MV-4-11 (cell line): ENCODE measurements at places on chromosomes 4 and X.

DNA sequence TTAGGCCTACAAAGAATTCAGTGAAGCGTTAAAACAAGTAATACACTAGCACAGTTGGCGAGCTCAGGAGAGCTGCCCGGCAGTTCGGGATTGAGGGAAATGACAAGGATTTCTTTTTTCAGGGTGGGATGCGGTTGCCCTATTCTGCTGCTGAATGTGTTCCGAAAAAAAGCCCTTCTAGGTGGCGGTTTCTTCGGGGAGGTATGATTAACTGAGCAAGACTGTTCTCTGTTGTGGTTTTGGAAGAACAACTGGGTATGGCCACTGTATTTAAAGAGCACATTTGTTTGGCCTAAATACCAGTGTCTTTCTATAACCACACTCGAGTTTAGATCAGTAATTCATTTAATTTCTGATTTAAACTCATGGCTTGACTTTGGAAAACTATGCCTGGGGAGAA lies 459.7 kb upstream of the FAT1 start:
- no peak for DNase-seq

GRCh38 chr4:135267148-135267865 lies 1065.7 kb upstream of the PABPC4L start:
- no peak for DNase-seq

GRCh38 chr4:143148521-143148920 lies 36.2 kb upstream of the USP38 start:
- DNase-seq, result no peak

DNA sequence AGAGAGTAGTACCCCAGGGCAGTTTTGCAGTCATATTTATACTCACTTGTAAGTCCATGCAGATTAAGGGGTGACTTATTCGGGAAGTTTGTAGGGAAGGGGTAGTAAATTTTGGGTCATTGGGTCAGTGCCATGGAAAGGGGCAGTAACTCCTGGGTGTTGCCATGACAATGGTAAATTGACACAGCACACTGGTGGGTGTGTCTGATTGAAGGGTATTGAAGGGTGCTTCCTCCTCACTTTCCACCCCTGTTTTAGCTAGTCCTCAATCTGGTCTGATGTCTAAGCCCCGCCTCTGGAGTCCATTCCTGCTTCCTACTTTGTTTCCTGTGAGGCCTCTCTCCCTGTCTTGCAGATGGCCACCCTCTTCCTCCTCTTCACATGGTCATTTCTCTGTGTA lies 11.9 kb downstream of the ODAPH start:
- peak; percentile 29 for DNase-seq

GRCh38 chr4:44842531-44842930 lies 116.2 kb upstream of the GNPDA2 start:
- DNase-seq, result peak; percentile 40

DNA sequence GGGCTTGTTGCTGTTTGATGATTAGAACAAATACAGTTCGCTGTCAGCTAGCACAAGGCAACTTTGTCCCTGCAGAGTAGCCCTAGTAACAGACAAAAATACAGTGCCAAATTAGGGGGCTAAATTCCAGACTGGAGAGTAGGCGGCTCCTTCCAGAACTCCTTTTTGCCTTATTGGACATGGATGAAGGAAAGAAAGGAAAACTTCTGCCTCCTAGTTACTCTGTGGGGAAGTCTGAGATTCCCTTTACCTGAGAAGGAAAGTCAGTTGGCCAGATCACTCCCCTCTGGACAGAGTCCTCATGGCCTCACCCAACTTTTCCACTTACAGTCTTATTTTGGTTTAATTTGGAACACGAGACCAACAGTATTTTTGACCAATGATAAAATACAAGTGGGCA lies 140.5 kb upstream of the ADAMTS3 start:
- DNase-seq, result no peak

- DNase-seq, result no peak
Observed at GRCh38 chrX:154329294-154329693, 33.7 kb downstream of the TKTL1 start.

DNA sequence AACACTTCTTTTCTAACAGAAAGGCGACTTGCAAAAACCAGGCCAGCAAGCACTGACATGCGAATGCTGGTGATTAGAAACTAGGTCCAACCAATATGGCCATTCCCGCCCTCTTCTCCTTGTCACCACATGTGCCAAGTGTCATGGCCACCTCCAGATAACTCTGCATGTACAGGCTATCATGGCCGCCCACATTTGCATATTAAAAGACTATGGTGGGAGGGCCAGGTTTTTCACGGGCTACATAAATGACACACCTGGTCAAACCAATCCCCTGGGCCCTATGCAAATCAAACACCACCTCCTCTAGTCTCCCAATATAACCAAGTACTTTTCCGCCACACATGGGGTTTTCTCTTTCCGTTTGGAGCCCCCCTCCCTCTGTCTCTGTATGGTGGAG lies 40.1 kb downstream of the NUDT11 start:
- no peak for DNase-seq

- DNase-seq, result no peak
Observed at GRCh38 chr4:145580906-145581305, 38.3 kb upstream of the MMAA start.

DNA sequence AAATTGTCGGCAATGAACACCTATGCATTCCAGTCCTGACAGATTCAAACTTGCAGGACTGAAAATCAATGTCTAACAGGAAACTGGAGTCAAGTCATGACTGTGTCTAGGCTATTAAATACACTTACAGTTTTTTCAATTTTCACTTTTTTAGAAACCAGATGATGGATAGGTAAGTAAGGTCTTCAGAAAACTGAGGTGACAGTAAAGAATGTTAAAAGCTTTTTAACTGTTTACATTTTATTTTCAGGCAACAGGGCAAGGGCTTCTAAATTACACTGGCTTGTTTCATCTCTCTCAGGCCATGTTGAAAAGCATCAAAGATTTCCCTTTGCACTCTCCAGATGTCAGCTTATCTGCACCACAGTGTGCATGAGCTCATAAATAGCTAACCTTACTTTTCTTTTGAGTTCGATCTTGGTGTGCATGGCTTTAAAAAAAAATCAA lies 65.2 kb downstream of the SEC24D start:
- no peak for DNase-seq

- peak; percentile 19 for DNase-seq
Observed at GRCh38 chrX:148659481-148659880, 159.1 kb downstream of the AFF2 start.

DNA sequence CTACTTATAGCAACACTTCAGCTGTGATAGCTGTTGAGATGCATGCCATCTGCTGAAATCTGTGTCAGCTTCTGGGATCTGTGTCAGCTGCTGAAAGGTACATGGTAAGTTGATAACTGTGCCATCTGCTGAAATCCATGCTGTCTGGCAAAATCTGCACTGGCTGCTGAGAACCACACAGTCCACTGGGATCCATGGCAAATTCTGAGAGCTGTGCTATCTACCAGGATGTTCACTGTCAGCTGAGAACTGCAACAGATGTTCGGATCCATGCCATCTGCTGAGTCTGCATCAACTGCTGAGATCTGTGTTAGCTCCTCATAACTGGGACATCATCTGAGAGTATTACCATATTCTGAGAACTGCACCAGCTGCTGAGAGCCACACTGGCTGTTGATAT lies 430.5 kb upstream of the POU3F4 start:
- no peak for DNase-seq

- DNase-seq, result peak; percentile 40
Observed at GRCh38 chrX:22686138-22686541, 313.6 kb upstream of the DDX53 start.

DNA sequence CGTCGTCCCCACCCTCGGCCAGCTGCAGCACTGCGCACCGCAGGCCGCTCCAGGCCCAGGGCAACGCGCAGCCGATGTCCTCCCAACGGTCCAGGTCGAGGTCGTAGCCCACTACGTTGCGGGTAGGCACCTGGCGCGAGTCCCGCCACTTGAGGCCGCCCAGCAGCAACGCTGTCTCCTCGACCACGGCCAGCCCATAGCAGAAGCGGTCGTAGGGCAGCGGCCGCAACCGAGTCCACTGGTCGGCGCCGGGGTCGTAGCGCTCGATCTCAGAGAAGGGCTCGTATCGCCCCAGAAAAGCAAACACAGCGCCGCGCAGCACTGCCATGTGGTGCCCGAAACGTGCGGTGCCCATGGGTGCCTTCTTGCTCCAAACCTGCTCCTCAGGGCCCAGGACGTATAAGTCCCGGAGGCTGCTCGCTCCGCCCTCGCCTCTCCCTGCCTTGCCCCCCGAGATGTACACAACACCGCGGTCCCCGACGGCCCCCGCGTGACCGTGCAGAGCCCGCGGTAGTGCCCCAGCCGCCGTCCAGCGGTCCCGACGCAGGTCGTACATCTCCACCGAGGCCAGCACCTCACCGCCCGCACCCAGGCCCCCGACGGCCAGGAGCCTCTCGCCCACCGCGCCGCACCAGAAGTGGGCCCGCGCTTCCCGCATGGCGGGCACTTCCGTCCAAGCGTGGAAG lies 2.1 kb downstream of the KLHL34 start:
- no peak for DNase-seq

- DNase-seq, result no peak
Observed at GRCh38 chr4:84277923-84278322, 221.2 kb downstream of the NKX6-1 start.

- DNase-seq, result no peak
Observed at GRCh38 chr4:1789552-1789951, 3.5 kb upstream of the FGFR3 start.

DNA sequence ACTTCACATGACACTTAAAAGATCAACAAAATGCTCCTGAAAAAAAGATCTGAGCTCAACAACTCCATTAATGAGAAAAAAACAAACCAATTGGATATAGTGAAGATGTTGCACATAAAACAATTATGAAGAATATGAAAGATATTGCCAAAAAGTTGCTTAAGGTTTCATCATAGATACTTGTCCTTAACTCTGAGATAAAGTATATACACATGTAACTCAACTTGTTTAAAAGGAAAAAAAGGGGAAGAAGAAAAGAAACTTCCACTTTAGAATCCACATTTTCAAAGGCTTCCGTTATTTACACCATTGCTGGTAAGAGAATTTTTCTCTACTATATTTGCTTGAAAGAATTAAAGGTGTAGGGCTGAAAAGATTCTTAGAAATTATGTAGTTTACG lies 2.7 kb downstream of the AFAP1 start:
- DNase-seq, result peak; percentile 78

- no peak for DNase-seq
Observed at GRCh38 chr4:93394545-93395081, 433.9 kb upstream of the ATOH1 start.

DNA sequence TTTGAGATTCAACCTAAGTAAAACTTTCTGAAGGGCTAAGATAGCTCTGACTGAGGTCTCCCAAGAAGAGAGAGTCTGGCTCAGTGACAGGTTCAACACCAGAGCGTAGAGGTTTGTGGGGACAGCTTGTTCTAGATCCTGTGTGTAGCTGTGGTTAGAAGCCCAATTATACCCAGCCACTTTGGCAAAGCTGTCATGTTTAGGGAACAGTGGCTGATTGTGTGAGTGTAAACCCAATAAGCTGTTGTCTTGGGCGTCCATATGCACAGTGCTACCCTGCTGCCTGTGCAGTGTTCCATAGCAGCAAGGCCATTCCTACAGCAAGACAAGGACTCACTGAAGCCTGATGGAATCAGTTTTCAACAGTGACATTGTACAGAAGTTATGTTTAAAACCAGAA lies 11.2 kb upstream of the SCRG1 start:
- no peak for DNase-seq

DNA sequence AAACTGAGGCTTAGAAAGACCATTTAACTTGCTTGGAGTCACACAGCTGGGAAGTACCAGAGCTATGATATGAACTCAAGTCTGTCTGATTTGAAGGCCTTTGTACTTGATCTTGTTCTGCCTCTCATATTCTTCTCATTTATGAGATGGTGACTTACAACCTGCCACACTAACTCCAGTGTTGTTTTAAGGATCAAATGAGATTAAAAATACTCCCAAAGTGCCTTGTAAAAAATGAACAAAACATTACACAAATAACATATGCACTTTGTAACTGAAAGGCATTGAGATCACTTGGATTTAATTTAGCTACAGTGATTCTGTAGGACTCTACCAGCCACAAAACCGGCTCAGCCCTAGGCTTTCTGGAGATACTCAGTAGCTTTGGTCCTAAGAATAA lies 15.6 kb upstream of the MAP7D3 start:
- DNase-seq, result no peak

- DNase-seq, result no peak
Observed at GRCh38 chr4:153758688-153759406, 977 bp downstream of the RNF175 start.

DNA sequence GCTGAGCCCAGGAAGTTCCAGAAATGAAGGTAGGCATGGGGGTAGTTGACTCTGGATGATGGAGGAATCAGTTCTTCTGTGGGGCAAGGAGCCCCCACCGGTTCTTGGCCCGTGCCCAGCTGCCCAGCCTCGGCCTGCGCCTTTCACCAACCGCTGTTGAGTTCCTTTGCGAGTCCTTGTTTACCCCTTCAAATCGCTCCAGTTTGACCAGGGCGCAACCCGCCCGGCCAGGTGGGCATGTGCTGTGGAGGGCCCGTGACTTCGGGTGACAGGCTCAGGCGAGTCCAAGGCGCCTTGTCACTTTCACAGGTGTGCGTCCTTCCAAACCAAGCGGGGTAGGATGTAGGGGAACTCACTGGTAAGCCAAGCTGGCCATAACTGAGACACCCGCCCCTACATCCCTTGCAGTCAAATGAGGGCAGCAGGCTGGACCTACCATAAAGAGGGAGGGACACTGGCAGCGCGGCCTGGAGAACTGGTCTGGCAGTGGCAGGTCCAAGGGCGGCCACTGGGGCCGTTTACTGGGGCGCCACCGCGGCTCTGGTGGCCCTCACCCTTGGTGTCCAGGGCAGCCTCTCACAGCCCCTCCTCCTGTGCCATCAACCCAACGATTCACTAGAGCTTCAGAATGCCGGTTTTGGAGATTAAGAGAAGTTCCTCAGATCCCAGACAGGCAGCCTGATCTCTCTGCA lies 160.3 kb upstream of the ZIC3 start:
- no peak for DNase-seq

GRCh38 chrX:40098264-40099054 lies 701 bp upstream of the BCOR start:
- DNase-seq, result peak; percentile 48

- no peak for DNase-seq
Observed at GRCh38 chr4:110009550-110009949, 96.9 kb downstream of the EGF start.

DNA sequence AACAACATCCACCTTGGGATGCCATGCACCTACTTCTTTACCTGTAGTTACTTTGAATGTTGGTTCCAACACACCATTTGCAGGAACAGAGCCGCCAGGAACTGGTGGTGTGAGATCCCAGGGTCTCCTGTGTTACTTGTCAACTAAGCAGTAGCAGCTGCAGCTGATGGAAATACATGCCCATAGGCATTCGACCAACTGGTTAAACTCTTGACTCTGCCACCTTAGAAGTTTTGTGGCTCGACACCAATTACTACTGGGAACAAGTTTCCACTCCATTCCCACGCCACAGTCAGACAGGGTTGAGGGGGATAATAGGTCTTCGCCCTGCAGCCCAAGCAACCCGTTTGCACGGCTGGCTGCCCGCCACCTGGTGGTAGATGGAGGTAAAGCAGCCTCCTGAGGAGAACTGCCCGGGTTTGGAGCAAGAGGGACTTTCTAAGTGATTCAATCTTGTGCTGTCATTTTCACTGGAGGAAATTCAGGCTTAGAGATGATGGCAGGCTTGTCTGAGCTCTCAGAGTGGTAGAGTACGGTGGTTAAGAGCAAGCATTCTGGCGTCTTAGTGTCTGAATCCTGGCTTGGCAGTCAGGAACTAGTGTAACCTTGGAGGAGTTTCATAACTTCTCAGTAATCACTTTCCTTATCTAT lies 119.1 kb upstream of the TRIM2 start:
- peak; percentile 25 for DNase-seq

- DNase-seq, result no peak
Observed at GRCh38 chrX:28120072-28120471, 138.8 kb upstream of the DCAF8L1 start.

- DNase-seq, result no peak
Observed at GRCh38 chrX:110914281-110914680, 118.7 kb upstream of the CHRDL1 start.
